ENCODE measurements at places on chromosomes 5 and 9. TPM values are rescaled to one million over a fixed set of nuclear protein-coding genes. Genes with fewer than 3 reads are reported as not detected.

- no peak for DNase-seq
Observed at GRCh38 chr9:104177003-104177611, 83.0 kb downstream of the SMC2 start.

- no peak for DNase-seq
Observed at GRCh38 chr5:99019812-99020697, 91.2 kb upstream of the CHD1 start.

Gene NDUFA8
- 96.1 TPM for total RNA-seq

DNA sequence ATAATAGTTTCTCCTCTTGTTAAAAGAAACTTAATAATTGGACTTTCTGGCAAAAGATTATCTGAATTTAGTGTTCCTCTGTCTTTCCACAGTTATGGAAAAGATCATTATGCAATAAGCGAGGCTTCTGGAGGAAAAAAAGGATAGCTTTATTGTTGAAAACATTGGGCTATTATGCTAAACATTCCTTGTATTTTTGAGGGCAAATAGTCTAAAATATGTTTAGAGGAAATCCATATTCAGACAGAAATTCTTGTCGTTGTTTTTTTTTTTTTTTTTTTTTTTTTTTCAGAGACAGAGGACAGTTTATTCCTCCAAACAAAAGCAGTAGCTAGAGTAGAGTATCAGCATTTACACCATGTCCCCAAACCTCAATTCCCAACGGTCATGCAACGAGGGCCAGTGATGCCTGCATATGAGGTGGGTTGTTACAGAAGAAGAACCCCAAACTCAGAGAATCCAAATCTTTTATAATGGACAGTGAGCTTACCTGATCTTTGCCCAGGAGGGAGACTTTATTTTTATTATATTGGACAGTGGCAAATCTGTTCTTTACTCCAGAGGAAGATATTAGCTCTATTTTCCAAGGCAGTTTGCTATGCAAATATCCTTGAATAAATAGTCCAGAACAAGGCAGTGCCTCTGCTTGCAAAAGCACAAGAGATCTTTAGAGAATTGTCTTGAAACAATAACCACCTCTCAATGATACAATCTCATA is 48.4 kb upstream of the CDK5RAP2 start:
- no peak for DNase-seq

Gene PPP3R2
- not detected for total RNA-seq

Measured in SJCRH30 (cell line).